ENCODE measurements at places on chromosomes 13 and 19.
A peak's percentile ranks its signal among the peaks of the same experiment; 100 is the strongest.

DNA sequence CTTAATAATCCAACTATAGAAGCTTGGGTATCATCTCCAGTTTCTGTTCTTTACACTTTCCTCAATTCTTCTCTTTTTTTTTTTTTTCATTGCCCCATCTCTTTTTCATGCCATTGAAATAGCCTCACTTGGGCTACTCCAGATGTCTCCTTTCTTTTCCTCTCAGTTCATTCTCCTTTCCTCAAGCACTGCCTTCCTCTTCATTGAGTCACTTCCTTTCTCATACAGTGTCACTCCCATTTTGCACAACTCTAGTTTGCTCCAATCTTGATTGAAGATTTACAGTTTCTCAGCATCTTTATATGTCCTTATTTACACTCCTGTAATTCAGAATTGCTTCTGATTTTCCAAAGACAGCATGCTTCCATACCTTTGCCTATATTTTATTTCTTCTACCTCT lies 61.3 kb downstream of the IPO5 start:
- no peak for DNase-seq

- peak; percentile 92 for DNase-seq
Measured at GRCh38 chr19:56403764-56404704, at the start of gene ZNF583. TSS of gene ZNF583 (plus strand) at chr19:56404332. CDS start at chr19:56407115, 2,783 bp downstream.

DNA sequence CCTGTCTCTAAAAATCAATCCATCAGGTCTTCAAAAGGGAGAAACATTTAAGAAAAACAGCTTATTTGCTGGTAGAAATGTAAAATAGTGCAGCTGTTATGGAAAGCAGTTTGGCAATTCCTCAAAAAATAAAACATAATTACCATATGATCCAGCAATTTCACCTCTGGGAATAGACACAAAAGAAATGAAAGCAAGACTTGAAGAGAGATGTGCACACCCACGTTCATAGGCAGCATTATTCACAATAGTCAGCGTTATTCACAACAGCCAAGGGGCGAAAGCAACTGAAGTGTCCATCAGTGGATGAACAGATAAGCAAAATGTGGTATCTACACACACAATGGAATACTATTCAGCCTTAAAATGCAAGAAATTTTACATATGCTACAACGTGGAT lies 45.1 kb upstream of the DOCK9 start:
- DNase-seq: no peak

GRCh38 chr13:84445776-84446175 lies 563.5 kb upstream of the SLITRK1 start:
- no peak for DNase-seq

GRCh38 chr19:49338023-49338677 lies 2.9 kb downstream of the CD37 start:
- DNase-seq: no peak

DNA sequence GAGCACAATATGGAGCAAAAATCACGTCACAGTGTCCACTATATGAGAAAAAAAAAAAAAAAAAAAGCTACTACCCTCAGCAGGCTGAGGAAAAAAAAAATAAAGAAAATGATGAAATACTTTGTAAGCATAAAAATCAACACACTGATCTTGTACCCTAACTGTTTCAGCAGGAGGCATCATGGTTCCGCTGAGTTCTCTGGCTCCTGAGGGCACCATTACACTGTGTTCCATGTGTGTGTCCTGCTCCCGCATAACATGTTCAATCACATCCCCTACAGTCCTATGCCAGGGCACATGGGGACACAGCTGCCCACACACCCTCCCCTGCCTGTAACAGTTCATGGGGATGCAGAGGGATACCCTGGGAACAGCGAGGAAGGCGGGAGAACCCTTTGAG lies 33.5 kb downstream of the DOCK9 start:
- DNase-seq: no peak

DNA sequence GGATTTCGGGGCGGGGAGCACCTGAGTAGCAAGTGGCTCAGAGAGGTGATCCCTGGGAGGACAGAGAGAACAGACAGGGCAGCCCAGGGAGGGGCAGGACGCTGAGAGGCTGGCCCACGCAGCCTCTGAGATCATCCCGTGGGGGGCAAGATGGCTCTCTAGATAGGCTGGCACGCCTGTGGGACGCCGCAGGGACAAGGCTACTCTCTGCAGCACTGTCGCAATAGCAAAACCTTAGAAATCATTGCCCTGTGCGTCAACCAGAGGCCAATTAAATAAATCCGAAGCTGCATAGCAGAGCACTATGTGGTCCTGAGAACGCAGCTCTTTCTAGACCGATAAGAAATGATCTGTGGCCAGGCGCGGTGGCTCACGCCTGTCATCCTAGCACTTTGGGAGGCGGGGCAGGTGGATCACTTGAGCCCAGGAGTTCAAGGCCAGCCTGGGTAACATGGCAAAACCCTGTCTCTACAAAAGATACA lies 5.1 kb downstream of the PEX11G start:
- DNase-seq: no peak

DNA sequence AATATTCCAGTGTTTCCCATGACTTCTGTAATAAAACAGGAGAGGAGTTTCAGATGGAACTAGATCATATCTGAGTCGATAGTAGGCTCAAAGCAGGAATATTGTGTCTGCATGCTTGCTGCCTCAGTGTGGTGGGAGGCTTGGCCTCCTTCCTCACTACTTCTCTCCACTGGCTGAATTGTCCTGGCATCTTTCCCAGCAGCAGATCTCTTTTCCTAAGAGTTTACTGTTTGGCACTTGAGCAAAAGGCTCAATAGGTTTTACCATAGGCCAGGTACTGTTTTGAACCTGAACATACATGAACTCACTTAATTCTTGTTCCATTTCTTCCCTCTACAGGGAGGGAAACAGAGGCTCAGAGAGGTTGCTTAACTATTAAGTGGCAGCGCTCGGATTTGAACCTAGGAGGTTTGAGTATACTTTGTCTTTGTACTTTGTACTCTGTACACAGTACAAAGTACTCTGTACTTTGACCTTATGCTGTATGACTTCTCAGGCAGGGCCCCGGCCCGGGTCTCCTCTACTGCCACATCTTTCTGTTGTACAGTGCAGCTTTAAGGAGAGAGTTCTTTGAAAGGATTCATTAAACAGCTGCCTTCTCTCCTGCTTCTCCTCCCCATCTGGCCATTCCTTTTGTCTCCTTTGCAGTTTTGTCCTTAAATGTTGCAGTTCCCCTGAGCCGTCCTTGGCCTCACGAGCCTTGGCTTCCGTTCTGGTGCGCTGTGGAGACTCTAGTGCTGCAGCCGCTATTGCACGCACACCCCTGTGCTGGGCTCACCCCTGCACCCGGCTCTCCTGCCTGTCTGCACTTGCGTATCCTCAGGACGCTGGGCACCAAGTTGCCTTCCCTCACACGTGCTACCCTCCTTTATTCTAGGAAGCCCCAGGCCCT lies 8.1 kb downstream of the B3GLCT start:
- DNase-seq: no peak

- DNase-seq: no peak
Measured at GRCh38 chr19:32032561-32032960, 312.8 kb upstream of the ZNF507 start.

GRCh38 chr13:42592915-42593900 lies 19.3 kb downstream of the TNFSF11 start:
- DNase-seq: no peak

DNA sequence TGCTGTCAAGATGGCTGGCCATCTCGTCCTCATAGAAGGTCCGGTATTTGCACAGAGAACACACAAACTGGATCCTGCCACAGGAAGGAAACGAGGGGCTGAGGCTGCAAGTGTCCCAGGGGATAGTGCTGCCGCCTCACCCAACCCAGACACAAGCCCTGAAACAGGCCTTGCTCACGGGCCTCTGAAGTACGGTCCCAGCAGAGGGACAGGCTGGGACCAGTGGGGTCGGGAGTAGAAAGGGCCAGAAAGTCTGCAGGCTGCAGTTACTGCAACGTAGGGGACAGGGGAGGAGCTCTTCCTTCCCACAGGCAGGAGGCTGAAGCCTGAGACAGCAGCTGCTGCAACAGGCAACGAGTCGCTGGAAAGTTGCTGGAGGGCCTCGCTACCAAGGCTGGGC lies 18.2 kb upstream of the AKAP8 start:
- DNase-seq: no peak

- DNase-seq: no peak
Measured at GRCh38 chr13:82634946-82635345, 1247.3 kb downstream of the SLITRK1 start.

DNA sequence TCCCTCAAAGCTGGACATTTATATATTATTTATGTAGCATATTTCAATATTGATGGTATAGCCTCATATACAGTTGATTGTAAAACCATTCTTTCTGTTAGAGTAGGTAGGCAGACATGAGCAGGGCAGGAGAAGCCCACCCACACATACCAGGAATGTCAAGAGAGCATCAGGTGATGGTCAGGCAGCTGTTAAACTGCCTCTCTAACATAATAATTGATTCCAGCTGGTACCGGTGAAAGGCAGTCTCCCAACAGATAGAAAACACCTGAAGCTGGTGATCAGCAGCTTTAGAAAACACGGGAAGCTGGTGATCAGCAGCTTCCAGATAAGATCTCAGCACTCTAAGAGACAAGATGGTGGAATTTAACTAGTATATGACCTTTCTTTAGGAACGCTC lies 132.9 kb downstream of the SLITRK6 start:
- no peak for DNase-seq

- peak; percentile 64 for DNase-seq
Measured at GRCh38 chr13:41652735-41653361, 195.5 kb downstream of the RGCC start.

DNA sequence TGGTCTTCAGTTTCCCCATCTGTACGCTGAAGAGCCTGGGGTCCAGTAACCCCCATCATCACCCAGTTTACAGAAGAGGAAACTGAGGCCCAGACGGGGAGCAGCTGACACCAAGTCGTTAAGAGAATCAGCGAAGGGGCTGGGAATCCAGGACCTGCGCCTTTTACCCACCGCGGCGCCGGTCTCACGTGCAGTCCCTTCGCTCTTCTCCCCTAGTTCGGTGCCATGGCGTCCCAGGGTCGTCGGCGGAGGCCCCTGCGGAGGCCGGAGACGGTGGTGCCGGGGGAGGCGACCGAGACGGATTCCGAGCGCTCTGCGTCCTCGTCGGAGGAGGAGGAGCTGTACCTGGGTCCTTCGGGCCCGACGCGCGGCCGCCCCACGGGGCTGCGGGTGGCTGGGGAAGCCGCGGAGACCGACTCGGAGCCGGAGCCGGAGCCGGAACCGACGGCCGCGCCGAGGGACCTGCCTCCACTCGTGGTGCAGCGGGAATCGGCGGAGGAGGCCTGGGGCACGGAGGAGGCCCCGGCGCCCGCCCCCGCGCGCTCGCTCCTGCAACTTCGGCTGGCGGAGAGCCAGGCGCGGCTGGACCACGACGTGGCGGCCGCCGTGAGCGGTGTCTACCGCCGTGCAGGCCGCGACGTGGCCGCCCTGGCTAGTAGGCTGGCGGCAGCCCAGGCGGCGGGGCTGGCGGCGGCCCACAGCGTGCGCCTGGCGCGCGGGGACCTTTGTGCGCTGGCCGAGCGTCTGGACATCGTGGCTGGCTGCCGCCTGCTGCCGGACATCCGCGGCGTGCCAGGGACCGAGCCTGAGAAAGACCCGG lies 698 bp downstream of the BLOC1S3 start:
- DNase-seq: peak; percentile 13

DNA sequence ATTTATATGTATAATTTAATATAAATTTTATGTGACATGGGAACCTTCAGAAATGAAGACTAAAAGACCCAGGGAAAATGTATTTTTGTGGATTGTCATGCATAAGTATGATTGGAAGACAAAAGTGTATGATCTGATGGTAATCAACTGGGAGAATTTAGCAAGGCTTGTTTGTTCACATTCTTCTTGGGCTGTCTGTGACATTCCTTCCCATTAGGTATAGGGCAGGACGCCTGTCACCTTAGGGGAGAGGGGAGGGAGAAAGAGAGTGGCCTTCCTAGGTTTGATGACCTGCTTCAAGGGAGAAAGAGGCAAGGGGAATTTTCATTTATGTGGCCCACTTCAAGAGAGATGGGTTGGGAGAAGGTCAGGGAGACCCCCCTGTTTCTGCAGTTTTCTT lies 22.4 kb downstream of the PIBF1 start:
- DNase-seq: no peak

GRCh38 chr19:39725995-39726394 lies 11.8 kb downstream of the CLC start:
- DNase-seq: no peak

- DNase-seq: no peak
Measured at GRCh38 chr13:49740870-49741269, 49.6 kb upstream of the EBPL start.

DNA sequence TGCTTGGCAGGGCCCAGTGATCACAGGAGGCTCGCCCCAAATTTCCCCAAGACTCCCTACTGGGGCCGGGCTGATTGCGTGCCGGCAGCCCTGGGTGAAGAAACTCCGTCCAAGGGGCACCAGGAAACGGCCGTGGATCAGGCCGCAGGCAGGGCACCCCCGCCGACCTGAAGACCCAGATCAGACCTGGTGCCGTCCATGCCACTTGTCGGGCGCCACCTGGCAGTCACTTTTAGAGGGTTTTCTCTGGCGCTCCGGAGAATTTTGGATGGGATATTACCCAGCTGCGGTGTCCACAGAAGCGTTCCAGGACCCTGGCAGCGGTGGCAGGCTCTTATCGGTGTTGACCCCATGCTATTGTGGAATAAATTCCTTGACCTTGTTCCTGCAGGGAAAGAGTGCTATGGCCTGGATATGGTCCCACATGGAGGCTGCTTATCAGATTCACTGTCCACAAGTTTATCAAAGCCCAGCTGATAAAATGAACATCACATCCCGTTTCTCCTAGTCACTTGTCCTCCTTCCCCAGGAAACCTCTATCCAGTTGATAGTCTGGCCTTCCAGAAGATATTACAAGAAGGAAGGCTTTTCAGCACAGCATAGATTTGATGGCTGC lies 38.2 kb downstream of the IGFL2 start:
- no peak for DNase-seq

DNA sequence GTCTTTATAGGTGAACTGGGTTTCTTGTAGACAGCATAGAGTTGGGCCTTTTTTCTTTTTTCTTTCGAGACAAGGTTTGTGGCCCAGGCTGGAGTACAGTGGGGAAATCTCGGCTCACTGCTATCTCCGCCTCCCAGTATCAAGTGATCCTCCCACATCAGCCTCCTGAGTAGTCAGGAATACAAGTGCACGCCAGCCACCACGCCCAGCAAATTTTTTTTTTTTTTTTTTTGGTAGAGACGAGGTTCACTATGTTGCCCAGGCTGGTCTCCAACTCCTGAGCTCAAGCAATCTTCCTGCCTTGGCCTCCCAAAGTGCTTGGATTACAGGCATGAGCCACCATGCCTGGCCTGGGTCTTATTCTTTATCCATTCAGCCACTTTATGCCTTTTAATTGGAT lies 5.1 kb upstream of the CALM3 start:
- DNase-seq: no peak

- peak; percentile 48 for DNase-seq
Measured at GRCh38 chr19:10654610-10655456, 687 bp downstream of the ILF3 start.

GRCh38 chr19:11159598-11160439 lies 4.2 kb upstream of the SPC24 start:
- DNase-seq: no peak

- no peak for DNase-seq
Measured at GRCh38 chr19:47005164-47005641, 14.4 kb upstream of the NPAS1 start.

Measured in CD4-positive, alpha-beta T cell treated with Interleukin-2 at 100 ng/mL for 4 hours (primary cell).